Kasumi-1 (cell line): ENCODE measurements at places on chromosomes 13 and 19.
A peak's percentile ranks its signal among the peaks of the same experiment; 100 is the strongest.

GRCh38 chr19:53372196-53372595 lies 6.7 kb downstream of the ZNF525 start:
- no peak for DNase-seq

DNA sequence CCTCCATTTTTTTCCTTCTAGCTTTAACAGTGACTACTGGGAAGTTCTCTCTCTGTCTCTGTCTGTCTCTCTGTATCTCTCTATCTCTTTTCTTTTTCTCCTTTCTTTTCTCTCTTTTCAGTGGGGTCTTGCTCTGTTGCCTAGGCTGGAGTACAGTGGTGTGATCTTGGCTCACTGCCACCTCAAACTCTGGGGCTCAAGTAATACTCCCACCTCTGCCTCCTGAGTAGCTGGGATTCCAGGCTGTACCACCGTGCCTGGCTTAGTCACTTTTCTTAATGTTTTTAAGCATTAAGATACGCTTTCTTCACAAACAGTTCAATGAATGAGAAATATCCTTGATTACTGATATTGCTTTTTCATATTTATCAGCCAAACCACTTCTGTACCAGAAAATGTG lies 13.1 kb downstream of the PCCA start:
- DNase-seq = no peak

DNA sequence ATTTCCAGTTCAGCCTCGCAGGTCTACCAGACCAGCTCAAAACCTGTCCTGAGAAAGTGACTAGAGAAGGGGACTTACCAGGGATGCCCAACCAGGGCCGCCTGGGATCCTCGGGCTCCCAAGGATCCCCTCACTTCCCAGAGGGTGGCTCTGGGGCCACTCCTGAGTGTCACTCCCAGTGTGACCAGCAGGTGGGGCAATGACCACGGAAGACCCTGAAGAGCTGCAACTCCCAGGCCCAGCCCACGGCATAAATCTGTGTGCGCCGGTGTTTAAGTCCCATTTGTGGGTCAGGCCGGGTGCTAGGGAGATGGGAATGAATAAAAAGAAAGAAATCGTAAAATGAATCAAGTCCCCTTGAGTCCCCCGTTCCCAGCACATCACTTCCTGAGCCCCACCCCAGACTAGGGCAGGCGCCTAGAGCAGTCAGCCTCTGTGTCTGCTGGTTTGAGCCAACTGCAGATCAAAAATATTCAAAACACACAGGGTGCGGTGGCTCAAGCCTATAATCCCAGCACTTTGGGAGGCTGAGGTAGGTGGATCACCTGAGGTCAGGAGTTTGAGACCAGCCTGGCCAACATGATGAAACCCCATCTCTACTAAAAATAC lies 10.7 kb downstream of the PTGIR start:
- DNase-seq = peak; percentile 61

DNA sequence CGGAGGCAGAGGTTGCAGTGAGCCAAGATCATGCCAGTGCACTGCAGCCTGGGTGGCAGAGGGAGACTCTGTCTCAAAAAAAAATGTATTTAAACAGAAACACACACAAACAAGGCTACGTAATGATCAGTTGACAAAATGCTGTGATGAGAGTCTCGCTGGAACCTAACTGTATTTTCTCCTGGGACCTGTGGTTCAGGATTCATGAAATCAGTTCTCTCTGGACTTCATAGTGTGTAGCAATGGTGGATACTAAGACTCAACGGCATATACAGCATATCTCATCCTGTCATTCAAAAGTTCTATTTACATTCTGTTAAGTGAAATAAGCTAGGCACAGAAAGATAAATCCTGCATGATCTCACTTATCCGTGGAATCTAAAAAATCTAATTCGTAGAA lies 37.4 kb downstream of the CYP4F2 start:
- DNase-seq = no peak

- DNase-seq = no peak
Observed at GRCh38 chr13:77952276-77952675, 33.6 kb upstream of the EDNRB start.

DNA sequence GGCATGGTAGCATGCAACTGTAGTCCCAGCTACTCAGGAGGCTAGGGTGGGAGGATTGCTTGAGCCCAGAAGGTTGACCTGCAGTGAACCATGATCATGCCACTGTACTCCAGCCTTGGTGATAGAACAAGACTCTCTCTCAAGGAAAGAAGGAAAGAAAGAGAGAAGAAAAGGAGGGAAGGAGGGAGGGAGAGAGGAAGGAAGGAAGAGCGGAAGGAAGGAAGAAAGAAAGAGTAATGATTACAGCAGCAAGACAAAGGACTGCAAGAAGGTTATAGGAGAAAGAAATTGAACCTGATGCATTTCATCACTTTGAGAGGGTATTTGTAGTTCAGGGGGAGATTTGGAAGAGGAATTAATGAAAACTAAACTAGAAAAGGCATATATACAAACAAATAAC lies 155.7 kb downstream of the LACC1 start:
- DNase-seq = no peak

GRCh38 chr13:97069050-97069815 lies 75.0 kb upstream of the OXGR1 start:
- no peak for DNase-seq

DNA sequence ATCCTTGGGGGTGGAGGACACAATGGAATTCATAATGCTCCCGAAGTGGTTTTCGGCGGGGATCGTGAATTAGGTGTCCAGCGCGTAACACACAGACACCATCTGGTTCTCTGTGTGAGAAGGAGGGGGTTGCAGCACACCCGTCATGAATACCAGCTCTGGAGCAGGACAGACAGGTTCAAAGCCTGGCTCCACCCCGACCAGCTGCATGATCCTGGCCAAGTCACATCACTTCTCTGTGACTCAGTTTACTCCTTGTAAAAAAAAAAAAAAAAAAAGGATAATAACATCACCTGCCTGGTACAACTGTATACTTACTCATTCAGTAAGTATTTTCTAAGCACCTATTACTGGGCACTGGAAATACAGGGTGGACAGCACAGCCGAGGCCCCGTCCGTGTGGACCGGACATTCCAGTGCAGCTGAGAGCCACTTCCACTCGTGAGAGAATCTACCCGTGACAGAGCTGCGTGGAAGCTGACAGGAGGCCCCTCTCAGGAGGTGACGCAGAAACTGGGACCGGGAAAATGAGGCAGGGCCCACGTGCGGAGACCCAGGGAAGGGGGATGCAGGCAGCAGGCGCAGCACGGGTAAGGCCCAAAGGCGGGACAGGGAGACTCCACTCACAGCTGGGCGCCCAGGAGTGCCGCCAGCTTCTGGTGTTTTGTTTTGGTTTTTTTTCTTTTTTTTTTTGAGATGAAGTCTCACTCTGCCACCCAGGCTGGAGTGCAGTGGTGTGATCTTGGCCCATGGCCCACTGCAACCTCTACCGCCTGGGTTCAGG lies 12.0 kb downstream of the RDH13 start:
- DNase-seq = no peak

DNA sequence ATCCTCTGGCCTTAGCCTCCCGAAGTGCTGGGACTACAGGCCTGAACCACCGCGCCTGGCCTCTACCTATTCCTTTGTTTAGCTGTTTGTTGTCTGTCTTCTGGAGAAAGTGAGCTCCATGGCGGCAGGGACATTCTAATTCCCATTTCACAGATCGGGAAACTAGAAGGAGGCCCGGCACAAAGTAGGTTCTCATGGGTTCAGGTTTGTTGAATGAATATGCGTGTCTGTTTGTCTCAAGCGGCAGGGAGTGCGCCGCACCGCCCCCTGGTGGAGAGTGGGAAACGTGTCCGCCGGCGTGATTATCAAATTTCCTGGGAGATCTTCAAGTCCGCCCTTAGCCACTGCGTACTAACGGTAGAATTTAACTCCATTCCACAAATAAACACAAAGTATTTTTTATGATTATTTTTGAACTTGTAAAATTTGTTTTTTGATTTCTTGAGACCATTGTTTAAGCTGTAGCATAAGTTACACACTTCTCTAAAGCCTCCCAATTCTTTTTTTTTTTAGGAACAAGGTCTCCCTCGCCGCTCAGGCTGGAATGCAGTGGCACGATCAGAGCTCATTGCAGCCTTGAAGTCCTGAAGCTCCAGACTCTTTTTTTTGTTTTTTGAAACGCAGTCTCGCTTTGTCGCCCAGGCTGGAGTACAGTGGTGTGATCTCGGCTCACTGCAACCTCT lies 8.9 kb upstream of the CCDC9 start:
- DNase-seq = peak; percentile 73

DNA sequence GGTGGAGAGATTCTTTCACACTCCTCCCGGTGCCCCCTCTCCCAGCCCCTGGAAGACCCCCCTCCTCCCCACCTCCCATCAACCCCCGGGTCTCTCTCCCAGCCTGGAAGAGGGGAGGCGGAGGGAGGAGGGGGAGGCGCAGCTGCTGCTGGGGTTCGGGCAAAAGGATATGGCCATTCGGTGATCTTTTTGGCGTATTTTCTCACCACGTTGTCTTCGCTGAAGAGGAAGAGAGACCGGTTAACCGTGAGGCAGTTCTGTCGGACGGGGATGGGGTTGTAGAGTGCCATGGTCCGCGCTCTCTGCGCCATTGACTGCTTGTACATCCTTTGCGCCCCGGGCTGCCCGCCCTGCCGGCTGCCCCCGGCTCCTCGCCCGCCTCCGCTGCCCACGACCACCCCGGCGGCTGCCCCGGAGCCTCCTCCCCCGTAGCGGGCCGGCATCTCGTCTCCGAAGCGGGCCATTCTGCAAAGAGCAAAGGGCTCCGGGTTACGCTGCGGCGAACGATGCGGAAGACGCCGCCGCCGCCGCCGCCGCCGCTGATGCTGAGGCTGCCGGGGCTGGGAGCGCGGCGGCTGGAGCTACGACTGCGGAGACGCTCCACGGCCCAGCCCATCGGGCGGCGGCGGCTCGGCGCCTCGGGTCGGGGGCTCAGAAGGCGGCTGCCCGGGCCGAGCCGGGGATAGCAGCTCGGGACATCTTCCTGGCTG lies 363 bp downstream of the CACNA1A start:
- no peak for DNase-seq

- no peak for DNase-seq
Observed at GRCh38 chr19:41995959-41996797, 2.1 kb upstream of the ATP1A3 start.

GRCh38 chr19:51188227-51188559 lies 36.7 kb upstream of the CD33 start:
- DNase-seq = no peak

DNA sequence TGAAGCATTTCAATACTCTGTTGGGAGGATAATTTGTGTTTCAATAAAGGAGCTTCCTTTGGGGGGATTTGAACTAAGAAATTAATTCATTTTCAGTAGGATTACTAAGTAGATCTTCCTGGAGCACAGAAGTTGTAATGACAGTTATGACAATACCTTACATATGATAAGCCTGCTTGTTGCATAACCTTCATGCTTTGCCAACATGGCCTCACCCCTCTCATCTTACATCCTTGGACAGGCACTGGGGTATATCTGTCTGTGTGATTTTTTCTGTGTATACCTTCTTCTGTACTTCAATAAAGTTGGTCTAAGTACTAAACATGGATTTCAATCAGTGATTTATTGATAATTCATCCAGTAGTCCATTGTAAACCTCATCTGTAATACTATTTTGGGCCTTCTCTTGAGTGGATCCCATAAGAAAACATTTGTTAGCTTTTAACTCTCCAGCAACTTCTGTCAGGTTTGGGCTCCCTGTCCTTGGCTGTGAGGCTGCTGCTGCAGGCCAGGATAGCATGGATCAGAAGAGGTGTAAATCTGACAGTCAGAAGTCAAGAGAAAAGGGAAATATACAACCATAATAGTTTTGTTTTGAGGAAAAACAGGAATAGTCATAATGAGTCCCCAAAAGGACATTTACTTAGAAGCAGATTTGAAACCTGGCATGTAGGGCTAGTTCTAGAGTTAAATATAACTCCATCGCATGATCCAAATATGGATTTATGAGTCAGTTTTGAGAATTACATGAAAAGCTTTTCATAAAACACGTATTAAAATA lies 422.2 kb downstream of the KLF5 start:
- DNase-seq = no peak

GRCh38 chr19:56270676-56271075 lies 1.9 kb upstream of the EDDM13 start:
- DNase-seq = peak; percentile 85

DNA sequence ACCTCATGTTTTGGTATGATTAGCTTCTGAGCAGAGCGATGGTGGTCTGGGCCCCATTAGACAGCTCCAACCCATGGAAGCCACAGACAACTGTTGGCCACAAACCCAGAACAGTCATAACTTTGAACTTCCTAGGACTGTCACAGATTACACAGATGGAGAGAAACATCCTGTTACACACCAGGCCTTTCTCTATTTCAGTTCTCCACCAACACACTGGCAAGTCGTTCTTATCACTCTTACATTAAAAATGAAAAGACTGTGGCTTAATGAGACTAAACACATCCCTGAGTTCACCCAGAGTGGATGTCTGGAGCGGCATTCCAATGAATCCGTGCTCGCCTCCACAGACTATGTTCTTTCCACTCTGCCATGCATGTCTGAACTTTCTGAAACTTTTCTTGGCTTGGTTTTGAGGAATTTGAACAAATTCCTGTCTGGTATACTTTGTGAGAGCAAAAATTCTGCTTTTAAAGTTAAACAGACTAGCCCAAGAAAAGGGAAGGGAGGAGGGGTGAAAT lies 109.1 kb downstream of the NALCN start:
- DNase-seq = no peak

DNA sequence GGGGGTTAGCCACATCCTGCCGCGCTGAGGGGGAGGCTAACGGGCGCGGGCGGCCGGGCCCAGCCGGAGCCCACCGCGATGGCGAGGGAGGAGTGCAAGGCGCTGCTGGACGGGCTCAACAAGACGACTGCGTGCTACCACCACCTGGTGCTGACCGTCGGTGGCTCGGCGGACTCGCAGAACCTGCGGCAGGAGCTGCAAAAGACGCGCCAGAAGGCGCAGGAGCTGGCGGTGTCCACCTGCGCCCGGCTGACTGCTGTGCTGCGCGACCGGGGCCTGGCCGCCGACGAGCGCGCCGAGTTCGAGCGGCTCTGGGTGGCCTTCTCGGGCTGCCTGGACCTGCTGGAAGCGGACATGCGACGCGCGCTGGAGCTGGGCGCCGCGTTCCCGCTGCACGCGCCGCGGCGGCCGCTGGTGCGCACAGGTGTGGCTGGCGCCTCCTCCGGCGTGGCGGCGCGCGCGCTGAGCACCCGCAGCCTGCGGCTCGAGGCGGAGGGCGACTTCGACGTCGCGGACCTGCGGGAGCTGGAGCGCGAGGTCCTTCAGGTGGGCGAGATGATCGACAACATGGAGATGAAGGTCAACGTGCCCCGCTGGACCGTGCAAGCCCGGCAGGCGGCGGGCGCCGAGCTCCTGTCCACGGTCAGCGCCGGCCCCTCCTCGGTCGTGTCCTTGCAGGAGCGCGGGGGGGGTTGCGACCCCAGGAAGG lies 692 bp downstream of the RGS9BP start:
- no peak for DNase-seq

GRCh38 chr19:35032356-35032865 lies 2.1 kb downstream of the SCN1B start:
- no peak for DNase-seq

- no peak for DNase-seq
Observed at GRCh38 chr19:18431351-18432197, 6.4 kb downstream of the ISYNA1 start.

- DNase-seq = no peak
Observed at GRCh38 chr13:48318377-48318811, 14.8 kb downstream of the RB1 start.
